Esophagus muscularis mucosa (tissue), 4 donors: ENCODE measurements at places on chromosomes 12 and 14.

DNA sequence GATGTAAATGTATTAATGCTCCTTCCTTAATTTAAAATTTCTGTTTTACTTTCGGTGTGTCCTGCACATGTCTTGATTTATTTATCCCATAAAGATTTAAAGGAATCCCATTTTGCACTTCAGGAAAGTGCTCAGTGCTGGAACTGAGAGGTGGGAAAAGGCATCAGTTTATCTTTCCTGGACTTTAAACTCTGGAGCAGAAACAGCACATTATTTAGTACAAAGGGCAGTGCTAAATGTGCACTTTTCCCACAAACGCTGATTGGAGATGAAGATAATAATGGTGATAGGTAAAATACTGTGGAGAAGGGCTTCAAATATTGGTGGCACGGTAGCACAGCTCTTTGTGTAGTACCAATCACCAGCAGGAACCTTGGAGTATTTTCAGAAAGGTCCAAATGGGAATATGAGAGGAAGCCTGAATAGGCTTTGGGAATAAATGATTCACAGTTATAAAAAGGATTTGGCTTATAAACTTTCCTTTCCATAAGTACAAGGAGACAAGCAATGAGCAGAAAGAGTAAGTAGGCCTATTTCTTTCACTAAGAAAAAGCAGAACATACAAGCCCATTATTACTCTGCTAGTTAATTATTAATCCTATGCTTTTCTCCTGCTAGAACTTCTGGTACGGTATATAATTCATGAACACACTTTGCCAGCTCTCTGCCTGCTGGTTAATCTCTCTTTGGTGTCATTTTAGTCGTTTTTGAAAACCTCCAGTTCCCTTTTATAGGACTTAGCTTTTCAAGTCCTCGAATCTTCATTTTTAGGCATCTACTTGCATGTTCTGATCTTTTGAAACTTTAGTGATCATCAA is 58.3 kb downstream of the SLC15A5 start:
- DNase-seq, result no peak

- DNase-seq, result peak; percentile 91
These were observed 223.2 kb upstream of the RTL1 start for GRCh38 chr14:101126731-101127130.

GRCh38 chr14:56570295-56570694 is 9.3 kb upstream of the TMEM260 start:
- DNase-seq, result no peak

DNA sequence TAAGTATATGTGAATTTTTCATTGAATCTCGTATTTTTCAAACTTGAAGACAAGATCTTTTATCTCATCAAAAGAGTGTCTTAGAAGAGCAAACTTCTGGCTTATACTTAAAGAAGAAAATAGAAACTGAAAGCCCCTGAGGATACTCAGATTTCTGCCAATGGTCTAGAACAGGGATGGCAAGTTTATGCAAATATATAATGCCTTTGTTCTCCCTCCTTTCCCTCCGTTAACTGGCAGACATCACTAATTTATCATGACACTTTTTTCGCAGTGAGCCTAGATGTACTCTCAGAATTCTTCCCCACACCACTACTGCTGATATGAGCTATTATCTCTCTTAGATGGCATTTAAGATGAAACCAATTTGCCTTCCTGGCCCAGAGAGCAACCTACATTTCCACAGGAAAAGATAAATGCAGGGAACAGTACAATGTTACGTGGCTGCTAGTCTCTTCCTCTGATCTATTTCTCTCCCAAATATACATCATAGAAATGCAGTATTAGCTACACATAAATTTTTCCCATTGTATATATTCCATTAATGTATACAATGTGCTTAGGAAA is 40.0 kb upstream of the DAAM1 start:
- DNase-seq, result no peak

DNA sequence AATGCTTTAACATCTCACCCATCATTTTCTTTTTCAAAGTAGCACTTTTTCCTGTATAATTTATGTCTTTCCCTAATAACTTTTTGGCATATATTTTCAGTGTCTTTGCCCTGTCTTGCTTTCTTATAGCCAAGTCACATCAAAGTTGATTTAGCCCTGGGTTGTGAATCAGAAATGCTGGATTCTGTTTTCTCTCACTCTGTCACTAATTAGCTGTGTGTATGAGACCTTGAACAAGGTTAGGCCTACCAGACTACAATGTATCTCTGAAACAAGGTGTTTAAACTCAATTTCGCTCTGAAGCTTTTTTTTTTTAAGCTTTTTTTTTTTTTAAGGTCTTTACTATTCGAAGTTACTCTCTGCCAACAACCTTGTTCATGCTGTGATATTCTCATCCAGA is 25.7 kb downstream of the CNOT2 start:
- DNase-seq, result no peak

- DNase-seq, result no peak
These were observed 75.8 kb downstream of the DAD1 start for GRCh38 chr14:22513066-22513812.

DNA sequence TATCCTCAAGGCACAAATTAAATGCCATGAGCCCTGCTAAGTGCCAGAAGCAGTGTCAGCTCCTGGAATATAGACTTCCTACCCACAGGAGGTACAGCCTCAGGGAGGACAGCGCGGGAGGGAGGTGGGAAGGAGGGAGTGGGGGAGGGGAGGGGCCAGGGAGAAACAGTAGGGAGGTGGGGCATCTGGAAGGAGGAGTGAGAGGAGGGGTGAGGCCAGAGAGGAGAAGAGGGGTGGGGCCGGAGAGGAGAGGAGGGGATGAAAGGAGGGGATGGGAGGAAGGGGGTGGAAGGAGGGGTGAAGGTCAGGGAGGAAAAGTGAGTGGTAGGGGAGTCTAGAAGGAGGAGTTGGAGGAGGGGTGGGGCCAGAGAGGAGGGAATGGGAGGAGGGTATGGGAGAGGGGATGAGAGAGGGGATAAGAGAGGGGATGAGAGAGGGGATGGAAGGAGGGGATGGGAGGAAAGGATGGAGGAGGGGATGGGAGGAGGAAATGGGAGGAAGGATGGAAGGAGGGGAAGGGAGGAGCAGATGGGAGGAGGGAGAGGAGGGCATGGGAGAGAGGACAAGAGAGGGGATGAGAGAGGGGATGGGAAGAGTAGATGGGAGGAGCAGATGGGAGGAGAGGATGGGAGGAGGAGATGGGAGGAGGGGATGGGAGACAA is 9.2 kb upstream of the CCDC197 start:
- no peak for DNase-seq

DNA sequence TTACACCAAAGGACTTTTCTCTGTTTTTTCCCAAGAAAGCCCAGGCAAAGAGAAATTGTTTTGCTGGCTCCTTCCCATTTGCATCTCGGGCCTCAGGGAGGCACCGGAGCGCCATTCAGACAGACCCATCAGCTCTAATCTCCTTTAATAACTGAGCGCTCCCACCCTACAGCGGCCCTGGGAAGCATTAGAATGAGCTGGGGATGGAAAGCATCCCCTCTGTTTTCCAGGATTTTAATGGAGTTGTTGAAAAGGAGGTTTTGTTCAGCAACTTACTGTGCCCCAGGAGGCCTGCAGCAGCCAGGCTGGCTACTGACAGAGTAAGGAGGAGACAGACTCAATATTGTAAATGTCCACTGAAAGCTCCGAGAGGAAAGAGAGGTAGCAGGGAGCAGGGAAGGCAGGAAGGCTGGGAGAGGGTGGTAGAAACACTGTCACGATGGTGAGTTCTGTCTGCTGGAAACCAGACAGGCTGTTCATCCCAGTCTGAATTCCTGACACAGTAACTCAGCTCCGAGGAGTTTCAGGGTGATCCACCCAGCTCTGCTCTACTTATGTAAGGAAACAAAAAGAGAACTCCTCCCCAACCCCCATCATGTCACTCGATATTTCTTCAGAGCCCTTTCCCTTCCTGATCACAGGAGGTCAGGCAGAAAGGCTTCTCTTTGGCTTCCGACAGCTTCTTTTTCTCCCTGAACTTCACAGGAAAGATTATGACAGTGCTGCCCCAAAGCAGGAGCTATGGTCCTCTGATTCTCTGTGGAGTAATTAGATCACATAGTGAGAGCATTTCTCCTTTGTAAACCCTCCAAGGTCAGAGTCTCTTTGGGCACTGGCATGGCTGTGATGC is 62.5 kb upstream of the TMEM132D start:
- no peak for DNase-seq

DNA sequence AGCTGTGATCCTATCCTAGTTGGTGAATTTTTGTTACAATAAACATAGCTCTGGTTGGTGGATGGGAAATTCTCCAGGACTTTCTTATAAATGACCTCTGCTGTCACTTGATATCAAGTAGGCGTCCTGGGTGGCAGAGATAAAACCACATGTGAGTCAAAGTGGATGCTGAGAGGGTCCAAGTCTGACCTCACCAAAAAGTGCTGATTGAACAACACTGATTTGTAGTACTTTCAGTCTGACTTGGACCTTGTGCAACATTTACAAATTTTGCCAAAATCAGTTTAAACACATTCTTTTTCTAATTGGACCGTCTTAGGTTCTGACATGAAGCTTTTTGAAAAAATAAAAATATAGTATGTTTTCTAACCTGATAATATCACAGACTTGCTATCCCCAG is 585.6 kb downstream of the GALC start:
- no peak for DNase-seq

GRCh38 chr14:105023791-105024480 is 3.1 kb upstream of the CDCA4 start:
- DNase-seq, result no peak

DNA sequence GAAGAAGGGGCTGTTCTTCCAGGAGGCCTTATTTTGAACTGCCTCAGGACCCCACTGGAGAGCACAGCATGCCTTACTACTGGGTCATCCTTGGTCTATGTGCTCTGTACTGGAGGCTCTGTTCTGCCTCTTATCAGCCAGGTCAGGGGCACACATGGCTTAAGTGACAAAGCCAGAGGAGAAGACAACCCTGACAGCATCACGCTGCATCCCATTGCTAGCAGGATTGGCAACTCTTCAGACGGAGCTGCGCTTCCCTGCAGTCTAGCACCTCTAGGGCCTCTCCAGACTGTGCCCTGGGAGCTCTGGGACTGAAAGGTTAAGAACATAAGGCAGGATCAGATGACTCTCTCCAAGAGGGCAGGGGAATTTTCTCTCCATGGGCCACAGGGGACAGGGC is 17.3 kb upstream of the TIGAR start:
- DNase-seq, result no peak

GRCh38 chr14:101222362-101223070 is 319.0 kb upstream of the RTL1 start:
- peak; percentile 86 for DNase-seq

DNA sequence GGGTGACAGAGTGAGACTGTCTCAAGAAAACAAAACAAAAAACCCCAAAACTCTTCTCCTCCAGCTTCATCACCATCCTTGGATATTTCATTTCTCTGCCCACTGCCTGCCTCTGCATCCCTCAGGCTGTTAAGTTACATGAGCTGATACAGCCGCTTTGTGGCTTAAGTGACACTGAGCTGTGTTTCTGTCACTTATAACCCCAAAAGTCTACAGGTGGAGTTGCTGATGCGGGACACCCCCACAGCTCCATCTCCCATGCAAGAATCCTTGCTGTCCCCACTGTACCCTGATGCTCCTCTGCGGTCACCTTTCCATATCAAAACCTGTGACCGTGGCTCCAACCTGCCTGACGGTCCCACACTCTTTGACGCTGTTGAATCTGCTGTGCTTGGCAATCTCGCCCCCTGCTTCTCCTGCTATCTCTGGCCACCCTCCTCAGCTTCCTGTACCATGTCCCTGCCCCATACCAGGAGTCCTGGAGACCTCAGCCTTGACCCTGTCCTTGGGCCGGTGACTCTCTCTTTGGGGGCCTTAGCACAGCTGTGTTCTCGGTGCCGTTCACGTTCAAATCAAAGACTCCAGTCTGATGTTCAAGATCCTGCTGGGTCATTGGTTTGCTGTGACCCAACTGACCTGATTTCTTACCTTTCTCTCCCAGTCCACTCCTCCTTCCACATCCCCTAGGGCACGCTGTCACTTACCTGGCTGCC is 20.3 kb downstream of the HVCN1 start:
- no peak for DNase-seq

GRCh38 chr14:58151133-58152013 is 640 bp downstream of the ARMH4 start:
- no peak for DNase-seq

DNA sequence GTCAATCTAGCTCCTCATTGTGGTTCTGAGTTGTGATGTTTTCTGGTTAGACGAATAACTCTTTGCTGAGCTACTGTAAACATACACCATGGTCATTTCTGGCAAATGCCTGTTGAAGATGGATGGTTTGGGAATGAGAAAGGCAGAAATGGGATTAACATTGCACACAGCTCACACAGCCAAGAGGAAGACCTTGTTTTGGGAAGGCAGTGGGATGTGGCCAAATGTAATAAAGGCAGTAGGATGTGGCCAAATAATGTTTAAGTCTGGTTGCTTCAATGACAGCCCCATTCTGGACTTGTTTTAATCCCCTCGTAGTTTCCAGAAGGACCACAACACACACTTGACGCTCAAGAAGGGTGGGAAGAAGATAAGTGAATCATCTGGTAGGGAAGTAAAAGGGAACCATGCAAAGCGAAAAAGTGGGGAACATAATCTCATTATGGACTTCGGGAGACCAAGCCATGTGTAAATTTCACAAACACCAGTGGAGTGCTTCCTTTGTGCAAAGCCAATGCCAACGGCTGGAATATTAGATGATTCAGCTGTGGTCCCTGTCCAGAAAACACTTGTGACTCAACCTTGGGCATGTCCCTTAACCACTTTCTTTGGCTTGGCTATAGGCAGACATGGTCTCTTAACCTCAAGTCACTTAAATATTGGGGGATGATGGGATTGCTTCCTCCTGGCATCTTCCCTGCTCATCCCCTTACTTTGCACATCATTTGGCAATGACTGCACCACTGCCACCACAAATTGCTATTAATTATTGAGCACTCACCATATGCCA is 284.4 kb upstream of the CRY1 start:
- DNase-seq, result no peak

DNA sequence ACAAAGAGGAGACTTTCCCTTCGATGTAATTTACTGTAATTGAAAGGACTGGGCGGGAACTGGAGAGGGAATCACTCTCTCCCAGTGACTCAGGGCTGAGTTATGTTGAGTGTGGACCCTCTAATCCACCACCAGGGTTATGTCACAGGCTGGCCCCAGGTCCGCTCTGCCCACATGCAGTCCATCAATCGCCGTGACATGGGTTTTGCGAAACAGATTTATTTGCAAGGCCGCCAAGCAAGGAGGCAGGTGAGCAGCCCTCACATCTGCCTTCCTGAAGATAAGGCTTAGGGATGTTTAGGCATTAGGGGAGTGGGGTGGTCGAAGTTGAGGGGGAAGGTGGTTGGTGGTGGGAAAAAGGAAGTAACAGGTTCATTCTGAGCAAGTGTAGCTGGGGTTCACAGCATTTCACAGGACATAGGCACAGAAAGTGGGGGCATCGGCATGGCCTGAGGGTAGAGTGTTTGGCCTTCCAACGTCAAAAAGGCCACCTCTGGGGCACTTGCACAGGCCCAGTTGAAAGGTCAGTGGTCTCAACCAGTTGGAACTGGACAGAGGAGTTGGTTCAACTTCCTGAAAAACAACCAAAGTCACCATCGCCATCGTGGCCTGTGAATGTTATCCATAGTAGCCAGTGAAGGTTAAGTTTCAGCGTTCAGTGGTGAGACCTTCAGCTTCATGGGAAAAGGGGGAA is 66.9 kb downstream of the DNAH10 start:
- no peak for DNase-seq

- no peak for DNase-seq
These were observed 39.8 kb downstream of the NOPCHAP1 start for GRCh38 chr12:105025890-105026289.

GRCh38 chr14:72796935-72797334 is 97.0 kb downstream of the DPF3 start:
- DNase-seq, result no peak

GRCh38 chr12:54442961-54443360 is 23.9 kb upstream of the ITGA5 start:
- DNase-seq, result no peak

GRCh38 chr12:117380083-117380482 is 18.7 kb upstream of the NOS1 start:
- no peak for DNase-seq
